ENCODE measurements at places on chromosomes 1 and 21.

DNA sequence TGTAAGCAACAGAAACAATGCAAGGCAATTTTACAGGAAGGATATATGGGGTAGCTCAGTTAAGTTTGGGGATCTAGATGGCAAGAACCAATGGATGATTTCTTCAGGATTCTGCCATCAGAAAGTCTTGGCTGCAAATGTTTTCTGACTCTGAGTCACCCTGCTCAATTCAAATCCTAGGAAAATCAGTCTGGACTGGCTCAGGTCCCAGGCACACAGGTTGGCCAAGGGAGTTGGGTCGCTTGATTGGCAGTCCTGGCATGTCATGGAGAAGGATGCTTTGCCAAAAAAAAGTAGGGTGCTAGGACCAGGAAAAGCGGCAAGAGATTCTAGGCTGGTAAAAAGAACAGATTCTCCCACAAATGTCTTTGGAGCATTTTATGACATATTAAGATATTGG, 28.9 kb upstream of the S1PR1 start:
- no peak for DNase-seq

DNA sequence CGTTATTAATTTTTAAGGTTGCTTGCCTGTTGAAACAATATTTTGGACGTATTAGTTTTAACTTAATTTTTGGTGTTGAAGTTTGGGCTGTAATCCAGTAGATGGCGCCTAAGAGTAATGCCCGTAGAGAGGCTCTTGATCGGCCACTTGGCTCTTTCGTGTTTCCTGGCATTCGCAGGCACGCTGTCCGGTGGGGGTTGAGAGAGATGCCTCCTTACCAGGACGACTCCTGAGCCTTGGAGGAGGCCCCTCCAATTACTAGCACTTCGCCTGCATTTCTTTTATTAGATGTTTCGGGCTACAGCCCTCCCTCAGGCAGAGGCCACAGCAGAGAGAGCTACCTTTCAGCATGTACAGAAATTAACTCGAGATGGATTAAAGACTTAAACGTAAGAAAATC, 12.0 kb downstream of the OR2M4 start:
- peak; percentile 11 for DNase-seq

GRCh38 chr1:51482881-51483280, 36.2 kb downstream of the EPS15 start:
- no peak for DNase-seq

DNA sequence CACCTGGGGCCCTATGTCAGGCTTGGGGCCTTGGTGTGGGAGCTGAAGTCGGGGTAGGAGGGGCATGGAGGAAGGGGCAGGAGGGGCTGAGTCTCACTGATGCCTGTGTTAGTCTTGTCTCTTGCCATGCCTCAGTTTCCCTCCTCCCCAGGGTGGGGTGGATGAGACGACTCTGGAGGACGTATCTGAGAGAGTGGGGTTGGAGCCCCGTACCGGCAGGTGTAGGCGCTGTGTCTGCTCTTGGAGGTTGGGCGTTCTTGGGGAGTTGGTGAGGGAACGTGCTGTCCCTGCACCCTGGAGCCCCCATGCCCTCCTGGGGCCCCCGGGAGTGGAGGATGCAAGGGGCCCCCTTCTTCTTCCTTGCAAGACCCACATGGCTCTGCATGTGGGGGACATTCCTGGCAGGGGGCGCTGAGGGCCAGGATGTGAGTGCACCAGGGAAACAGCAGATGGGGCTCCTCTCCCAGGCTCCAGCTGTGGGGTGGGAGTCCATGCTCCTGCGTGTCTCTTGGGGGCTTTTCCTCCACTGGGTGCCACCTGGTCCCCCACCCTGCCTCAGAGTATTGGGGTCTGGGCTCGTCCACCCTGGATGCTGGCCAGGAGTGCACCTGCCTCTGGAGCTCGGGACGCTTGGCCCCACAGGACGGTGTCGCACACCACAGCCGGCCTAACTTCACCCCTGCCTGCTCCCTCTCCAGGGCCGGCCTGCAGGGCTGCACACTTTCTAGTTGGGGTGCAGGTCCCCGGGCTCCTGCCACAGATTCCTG, 1.4 kb upstream of the TNFRSF14 start:
- DNase-seq, result no peak

- no peak for DNase-seq
Observed at GRCh38 chr1:246518456-246519205, 11.6 kb upstream of the SMYD3 start.

DNA sequence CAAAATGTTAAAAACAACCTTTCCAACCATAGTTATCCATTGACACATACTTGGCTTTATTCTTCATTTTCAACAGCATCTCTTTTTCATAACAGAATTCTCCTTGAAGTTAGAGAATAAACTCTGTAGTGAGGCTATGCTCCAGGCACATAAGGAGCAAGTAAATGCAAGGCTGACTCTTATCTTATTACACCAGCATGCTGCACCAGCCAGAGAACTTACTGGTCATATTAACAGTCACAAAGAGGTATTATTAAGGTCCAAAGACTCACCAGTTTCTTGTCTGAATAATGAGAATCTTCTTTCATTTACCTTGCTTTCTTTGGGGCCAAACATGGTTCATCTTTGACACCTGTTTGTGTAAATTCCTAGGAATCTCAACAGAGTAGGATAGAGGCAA, 71.3 kb upstream of the IVNS1ABP start:
- no peak for DNase-seq

DNA sequence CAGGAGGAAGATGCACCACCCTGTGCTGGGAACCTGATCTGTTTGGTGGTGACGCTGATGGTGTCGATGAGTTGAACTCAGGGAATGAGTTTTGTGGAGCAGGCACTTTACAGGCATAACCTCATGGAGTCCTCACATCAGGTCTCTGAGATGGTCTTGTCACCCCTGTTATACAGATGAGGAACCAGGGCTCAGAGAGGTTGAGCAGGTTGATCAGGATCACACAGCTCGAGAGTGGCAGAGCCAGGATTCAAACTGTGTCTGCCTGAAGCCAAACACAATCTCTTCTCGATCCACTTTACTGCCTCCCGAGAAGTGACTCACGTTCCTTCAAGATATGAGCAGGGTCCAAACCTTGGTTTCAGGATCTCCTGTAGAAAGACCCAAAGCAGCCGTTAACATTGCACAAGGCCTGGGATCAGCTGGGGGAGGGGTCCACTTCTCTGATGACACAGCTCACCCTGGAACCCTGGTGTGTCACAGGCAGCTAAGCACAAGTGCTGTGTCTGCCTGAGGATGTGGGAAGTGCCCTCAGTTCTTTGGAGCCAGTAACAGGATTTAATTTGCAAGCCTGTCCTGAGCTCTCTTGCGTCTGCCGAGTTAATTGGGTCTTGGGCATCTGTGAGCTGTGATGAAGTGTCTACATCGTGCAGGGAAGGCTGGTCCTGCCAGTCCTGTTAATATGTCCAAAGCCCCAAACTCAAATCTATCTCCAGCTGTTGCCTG, 65.4 kb upstream of the STUM start:
- no peak for DNase-seq

DNA sequence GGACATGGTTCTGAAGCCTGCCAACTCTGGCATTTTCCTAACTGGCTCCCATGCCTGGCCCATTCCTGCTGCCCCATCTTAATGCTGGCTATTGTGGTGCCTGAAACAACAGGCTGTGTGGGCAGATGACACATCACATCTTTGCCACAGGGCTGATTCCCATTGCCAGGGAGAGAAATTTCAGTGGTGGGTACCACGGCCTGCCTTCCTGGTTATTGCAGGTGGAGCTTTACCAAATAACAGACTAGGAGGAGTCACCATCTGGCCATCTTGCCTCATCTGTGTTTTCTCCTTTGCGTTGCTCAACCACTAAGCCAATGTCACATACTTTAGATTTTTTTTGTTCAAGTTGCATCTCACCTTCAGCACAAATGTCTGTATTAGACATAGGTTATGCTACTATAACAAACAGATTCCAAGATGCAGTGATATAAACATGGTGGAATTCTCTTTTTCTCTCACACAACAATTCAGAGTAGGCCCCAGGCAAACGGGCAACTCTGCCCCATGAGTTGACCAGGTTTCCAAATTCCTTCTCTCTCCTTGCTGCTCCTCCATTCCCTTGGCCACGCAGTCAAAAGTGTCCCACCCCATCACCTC, 14.1 kb downstream of the CDA start:
- no peak for DNase-seq

DNA sequence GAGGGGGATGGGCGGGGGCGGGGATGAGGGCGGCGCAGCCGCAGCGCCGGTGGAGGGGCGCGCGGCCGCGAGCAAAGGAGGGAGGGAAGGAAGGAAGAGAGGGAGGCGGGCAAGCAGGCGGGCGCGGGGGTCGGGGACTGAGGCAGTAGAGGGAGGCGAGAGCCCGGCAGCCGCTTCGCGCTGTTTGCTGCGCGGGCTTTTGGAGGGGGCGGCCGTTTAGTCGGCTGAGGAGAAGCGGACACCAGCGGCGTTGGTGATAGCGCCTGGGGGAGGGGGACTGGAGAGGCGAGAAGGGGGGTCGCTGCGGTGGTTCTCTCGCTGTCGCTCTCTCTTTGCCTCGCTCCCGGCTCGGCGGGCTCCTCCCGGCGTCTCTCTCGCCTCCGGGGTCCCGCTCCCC, at the start of gene HS2ST1:
Gene HS2ST1, plus strand, starts transcription at position 35 of the 397 bp plus-strand sequence.
- DNase-seq, result no peak

- no peak for DNase-seq
Observed at GRCh38 chr1:86788300-86789206, 84.2 kb downstream of the SH3GLB1 start.

- DNase-seq, result no peak
Observed at GRCh38 chr1:8457760-8458381, 140.0 kb downstream of the SLC45A1 start.

DNA sequence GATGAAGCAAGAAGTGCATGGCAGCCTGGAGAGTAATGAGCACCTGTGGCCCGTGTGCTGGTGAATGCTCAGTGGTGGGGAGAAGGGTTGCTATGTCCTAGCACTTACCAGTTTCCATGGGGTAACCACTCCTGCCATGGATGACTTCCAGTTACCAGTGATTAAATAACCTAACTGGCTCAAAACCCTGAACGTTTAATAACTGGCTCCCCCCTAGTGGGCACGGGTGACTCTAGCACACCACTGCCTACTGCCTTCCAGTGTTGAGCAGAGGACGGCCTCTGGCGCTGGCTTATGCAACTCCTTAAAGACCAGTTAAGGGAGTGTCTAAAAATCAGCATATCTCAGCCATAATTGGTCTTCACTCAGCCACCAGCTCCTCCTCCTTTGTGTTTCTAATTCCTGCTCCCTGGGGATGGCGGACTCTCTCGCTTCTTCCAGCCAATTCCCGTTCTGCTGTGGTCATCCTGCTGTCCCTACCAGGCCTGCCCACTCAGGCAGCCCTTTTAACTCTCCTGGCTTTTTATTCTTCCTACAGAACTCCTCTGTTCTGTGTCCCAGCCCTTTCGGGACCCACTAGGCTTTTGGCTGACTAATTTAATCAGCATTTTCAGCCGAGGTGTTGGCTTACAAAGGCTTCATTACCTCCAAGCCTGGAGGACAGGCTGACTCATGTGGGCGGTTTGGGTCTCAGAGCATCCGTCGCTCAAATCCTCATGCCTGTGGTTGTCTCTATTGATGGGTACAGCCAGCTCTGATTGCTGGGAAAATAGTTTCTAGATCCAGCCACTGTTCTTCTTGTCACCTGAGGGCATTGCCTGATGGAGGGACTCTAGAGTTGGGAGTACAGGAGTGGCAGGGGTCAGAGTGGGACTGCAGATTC, 332.4 kb downstream of the CAMTA1 start:
- DNase-seq, result peak; percentile 80

DNA sequence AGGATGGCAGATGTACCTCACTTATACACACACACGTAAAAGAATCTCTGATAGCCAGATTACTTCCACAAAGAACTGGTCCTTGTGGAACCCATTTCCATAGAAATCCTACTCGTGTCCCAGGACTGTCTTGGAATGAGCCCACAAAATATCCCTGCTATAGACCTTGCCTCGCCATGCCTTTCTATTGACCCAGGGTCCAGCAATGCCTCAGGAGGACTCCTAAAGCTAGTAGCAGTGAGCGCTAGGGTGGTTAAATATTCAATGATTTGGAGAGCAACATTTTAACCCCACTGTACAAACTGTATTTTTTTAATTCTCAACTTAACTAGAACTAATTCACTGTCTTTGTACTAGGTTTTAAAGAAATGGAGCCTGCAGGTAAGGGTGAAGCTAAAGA, 26.9 kb downstream of the OR10J5 start:
- DNase-seq, result no peak

DNA sequence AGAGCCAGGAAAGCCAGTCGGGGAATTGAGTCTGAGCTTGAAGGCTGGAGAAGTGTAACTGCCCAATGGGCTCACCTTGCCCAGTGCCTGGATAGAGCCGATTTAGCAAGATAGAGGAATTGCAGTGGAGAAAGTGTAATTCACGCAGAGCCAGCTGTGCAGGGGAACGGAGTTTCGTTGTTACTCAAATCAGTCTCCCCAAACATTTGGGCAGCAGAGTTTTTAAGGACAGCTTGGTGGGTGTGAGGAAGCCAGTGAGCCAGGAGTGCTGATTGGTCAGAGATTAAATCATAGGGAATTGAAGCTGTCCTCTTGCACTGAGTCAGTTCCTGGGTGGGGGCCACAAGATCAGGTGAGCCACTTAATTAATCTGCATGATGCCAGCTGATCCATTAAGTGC, 28.4 kb upstream of the NLRP3 start:
- no peak for DNase-seq

GRCh38 chr1:71706029-71706671, 576.2 kb downstream of the NEGR1 start:
- no peak for DNase-seq

DNA sequence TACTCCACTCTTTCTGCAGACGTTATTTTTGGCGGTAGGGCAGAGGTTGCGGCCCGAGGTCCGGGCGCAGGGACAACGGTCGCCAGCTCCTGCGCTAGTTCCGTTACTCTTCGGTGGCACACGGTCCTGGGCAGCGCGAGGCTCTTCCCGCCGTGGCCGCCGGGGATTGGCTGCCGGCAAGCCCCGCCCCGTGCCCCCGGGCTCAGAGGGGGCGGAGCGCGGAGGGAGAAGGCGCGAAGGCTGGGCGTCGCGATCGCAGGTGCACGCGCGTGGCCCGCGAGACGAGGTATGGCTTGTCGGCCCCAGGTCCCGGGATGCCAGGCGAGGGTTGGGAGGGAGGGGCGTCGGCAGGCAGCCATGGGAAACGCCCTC, 518 bp upstream of the SHE start:
- no peak for DNase-seq

DNA sequence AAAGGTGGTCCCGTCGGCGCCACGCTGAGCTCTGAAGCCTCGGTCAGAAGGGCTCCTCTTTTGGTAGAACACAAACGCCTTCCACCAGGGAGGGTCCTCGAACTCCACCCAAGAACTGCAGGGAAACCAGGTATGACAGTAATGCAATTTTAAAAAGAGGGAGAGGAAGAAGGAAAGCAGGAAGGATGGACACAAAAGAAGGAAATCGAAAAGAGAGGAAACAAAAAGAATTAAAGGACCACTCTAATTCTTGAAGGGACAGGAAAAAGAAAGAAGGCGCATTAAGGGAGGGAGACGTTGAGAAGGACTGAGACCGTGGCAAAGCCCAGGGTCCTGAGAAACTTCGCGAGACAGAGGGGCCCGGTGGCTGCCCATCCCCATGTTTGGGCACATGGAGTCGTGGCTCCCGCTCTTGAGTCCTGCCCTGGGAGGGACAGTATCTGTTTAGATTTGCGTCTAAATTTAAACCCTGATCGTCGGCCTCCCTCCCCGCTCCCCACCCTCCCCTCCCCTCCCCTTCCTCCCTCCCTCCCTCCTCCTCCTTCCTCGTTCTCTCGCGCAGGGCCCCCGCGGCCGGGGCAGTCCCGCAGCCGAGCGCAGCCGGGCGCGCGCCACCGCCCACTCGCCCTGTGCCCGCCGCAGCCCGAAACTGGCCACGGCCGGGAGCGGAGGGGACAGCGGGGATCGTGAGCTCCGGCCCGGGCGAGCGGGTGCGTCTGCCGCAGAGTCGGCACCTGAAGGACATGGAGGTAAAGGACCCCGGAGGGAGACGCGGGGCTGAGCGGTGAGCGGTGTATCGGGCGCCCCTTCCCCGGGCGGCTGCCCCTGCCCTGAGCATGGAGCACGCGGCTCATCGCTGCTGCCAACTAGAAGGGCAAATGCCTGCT, at the start of gene RCSD1:
Gene RCSD1, plus strand, starts transcription at position 552 of the 887 bp plus-strand sequence. Its CDS starts 192 bp downstream, at position 744.
- peak; percentile 33 for DNase-seq
